ENCODE measurements at places on chromosomes 3 and 15.
A peak's percentile ranks its signal among the peaks of the same experiment; 100 is the strongest.

GRCh38 chr3:40737343-40737742 lies 212.6 kb downstream of the ZNF621 start:
- no peak for DNase-seq

GRCh38 chr3:31732548-31732947 lies 199.8 kb downstream of the STT3B start:
- DNase-seq = no peak

DNA sequence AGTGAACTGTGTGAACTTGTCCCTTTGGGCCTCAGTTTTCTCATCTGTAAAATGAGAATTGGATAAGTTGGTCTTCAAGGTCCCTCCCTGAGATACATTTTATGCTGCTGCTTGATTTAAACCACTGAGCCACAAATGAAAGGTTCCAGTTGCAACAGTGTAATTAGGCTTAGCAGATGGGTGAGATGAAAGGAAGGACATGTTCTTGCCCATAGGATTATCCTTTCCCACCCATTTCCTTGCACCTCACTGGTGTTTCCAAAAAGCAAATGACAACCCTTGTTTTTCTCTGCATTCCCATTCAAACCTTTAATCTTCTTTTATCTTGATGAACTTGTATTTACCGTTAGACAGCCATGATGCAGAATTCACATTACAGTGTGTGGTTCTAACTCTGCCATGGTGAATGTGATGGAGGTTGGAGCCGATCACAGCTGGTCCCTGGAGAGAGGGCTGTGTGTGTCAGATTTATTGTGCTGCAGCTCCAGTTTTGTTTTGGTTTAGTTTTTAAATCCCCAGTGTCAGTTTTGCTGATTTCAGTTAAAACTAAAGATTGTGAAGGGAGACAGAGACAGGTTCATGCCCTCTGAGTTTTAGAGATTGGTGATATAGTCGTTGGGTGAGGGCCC lies 44.0 kb downstream of the MAP2K1 start:
- DNase-seq = no peak

DNA sequence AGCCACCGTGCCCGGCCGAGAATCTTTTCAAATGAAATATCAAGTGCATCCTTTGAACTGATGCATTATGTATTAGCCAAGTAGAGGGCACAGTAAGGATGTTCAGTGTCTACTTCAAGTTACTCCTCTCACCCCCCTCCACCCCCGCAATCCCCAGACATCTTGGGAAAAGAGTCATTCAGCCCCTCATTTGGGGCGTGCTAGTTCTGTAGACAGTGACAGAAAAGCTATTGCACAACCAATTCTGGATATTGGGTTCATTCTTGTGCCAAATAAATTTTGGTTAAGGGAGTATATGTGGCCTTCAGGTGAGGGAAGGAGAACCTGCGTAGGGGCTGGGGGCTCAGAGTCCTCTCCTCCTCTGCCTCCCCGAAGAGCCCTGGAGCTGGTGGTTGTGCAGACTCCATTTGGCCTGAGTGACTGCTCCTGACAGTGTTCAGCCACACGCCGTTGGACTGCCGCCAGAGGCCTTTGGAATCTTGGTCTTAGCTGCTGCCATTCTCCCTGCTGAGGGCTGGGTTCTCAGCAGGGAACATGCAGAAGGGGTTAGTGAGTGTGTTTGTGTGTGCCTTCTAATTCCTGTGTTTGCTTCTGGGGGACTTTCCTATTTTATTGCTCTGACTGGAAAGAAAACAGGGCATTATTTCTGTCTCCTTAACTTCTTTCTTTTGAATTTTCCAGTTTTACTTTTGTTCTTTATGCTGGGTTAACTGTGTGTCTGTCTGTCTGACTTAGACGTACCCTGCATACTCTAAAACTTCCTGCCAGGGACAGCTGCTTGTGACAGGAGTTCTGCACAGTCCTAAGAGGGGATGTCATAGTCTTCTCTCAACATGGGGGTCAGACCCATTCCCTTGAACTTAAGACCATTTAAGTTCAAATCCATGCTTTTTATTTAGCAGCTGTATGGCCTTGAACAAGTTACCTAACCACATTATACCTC lies 21.0 kb downstream of the RARB start:
- peak; percentile 64 for DNase-seq

DNA sequence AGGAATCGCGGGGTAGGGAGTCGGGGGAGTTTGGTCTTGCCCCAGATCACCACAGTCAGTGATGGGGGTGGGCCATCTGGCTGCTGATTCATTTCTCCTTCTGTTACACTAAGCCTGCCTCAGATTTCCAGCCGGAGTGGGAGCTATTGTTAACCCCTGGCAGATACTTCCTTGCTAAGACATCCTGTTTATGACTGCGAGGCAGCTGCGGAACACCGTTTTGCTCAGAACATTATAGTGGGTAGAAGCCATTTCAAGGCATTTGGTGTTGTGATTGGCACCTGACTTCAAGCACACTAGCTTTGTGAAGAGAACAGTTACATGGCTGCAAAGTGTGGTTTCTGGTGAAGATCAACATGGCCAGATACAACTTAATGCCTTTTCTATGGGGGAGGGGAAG lies 73.8 kb downstream of the FLNB start:
- DNase-seq = no peak

- no peak for DNase-seq
Observed at GRCh38 chr3:37739579-37740290, 121.9 kb upstream of the CTDSPL start.

DNA sequence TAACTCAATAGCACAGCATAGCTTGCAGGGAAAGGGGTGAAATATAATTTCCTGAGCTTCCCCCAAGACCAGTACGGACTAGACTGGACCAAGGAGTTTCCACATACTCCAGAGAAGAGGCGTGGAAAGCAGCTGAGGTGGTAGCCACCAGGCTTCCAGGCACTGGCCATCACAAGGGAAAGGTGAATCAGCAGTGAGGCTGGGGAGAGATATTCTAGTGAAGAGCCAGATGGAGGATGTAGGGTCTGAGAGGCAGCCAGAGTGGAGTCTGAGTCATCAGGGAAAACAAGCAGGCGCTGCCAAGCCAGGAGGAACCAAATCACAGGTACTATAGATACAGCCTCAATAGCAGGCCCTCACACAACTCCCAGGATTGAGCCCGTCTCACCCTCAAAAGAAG lies 9.6 kb upstream of the RASA2 start:
- DNase-seq = no peak

GRCh38 chr3:18134386-18135059 lies 290.6 kb downstream of the SATB1 start:
- no peak for DNase-seq
